ENCODE measurements at places on chromosomes 7 and 10.

DNA sequence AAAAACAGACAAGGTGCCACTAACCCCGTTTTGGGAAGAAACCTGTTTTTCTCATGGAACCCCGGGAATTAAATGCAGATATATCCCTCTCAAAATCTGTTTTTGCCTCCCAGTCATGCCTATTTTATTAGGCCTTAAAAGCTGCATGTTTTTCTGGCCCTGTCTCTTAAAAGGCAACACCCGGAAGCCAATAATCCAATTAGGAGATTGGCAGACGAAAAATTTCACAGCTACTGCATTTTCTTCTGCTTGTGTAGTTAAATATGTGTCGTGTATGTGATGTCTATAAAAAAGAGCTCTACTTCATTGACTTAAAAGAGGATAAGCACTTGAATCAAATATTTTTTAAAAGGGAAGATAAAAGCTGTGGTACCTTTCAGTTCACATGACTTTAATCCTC is 31.9 kb upstream of the OPTN start:
- DNase-seq = no peak

DNA sequence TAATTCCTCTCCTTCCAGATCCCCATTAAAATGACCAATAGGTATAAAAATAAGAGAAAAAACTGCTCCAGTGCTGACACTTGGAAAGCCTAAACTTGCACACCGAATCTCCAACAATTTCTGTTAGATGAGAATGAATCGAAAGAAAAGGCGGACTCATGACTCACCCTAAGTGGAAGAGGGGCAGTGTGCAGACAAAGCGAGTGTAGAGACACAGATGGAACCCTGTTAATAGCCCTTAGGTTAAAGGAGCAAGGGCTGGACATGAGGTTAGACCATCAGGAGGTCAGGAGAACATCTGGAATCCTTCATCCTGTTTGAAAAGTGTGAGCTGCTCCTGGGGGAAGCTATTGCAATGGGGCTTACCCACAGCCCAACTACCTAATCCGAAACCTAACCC is 103.4 kb upstream of the GLI3 start:
- no peak for DNase-seq

GRCh38 chr7:29866490-29866930 is 60.2 kb downstream of the WIPF3 start:
- DNase-seq = no peak

DNA sequence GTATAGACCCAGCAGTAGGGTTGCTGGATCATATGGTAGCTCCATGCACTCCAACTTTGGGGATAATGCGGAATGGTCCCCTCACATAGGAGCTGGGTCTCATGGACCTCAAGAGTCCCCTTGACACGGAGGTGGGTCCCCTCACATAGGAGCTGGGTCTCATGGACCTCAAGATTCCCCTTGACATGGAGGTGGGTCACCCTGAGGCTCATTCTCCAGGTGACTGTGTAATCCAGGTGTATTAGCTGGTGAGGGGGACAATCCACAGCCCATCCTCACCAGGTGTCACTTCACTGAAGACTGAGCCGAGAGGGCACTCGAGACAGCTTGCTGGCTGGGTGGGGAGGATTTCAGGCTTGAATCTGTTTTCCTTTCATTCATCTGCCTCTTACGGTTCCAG is 121.9 kb downstream of the PTPN20 start:
- DNase-seq = no peak

- no peak for DNase-seq
Measured at GRCh38 chr10:35986756-35987502, 344.8 kb upstream of the FZD8 start.

DNA sequence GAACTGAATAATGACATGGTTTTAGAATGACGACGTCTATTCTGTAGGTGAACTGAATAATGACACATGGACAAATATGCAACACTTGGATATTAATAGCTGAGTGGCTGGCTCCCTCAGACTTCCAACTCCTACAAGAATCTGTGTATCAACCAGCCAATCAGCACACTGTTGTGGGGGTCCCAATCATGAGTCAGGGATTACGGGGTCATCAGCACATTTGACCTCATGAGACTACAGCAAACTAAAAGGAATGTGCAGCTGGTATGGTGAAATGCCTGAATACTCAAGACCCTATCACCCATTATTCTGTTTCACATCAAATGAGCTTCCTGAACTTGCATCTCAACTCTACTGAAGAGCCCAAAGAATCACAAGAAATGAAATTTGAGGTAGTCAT is 192.5 kb downstream of the ANK3 start:
- DNase-seq = no peak

DNA sequence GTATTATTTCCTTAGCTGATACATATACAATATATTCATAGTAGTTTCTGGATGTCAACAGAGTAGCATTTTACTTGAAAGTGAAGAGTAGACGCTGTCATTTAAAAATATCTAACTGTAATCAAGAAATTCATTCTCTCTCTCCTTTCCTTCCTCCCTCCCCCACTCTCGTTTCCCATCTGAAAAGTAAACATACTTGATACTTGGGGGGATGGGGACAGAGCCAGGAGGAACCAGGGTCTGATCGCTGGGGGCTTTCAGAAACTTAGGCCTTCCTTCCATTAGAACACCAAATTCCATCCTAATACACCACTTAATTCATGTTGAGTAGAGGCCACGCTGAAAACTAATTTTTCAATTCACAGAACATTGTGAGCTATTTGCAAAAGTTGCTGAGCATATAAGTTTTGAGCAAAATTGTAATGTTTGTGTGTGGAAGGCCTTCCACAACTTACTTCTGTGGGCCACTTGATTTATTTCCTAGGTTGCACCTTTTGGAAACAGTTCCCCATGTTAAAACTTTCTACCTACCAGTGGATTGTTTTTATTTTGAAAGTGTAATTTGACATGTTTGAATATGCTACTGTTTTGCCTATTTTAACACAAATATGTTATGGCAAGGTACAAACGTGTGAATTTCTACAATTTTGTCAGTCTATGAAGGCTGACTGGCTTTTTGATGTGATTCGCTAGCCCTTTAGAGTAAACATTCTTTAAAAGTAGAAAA is 35.2 kb downstream of the CNPY1 start:
- DNase-seq = no peak

GRCh38 chr7:94303118-94303517 is 91.6 kb upstream of the COL1A2 start:
- no peak for DNase-seq

GRCh38 chr7:159034988-159035387 is 109.7 kb downstream of the VIPR2 start:
- no peak for DNase-seq

DNA sequence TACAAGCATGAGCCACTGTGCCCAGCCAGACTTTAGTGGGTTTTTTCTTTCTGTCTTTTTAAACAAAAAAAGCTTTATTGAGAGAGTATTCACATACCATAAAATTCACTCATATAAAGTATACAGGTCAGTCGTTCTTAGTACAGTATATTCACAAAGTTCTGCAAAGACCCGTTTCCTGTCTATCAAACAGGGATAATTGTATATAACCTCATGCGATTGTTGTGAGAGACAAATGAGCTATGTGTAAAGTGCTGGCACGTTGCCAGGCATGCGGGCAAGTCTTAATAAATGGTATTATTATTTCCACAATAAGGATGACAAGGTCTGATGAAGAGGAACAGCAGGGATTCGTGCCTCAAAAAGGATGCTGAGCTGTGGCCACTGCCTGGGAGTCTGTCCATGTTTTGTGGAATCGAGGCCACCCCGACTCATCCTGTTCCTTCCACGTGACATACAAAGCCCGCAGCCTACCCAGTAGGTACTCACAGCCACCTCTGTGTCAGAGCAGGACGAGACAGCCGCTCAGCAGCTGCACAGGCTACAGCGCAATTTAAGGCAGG is 51.6 kb downstream of the SMKR1 start:
- DNase-seq = no peak

- DNase-seq = no peak
Measured at GRCh38 chr7:30931161-30931928, 19.7 kb downstream of the AQP1 start.

DNA sequence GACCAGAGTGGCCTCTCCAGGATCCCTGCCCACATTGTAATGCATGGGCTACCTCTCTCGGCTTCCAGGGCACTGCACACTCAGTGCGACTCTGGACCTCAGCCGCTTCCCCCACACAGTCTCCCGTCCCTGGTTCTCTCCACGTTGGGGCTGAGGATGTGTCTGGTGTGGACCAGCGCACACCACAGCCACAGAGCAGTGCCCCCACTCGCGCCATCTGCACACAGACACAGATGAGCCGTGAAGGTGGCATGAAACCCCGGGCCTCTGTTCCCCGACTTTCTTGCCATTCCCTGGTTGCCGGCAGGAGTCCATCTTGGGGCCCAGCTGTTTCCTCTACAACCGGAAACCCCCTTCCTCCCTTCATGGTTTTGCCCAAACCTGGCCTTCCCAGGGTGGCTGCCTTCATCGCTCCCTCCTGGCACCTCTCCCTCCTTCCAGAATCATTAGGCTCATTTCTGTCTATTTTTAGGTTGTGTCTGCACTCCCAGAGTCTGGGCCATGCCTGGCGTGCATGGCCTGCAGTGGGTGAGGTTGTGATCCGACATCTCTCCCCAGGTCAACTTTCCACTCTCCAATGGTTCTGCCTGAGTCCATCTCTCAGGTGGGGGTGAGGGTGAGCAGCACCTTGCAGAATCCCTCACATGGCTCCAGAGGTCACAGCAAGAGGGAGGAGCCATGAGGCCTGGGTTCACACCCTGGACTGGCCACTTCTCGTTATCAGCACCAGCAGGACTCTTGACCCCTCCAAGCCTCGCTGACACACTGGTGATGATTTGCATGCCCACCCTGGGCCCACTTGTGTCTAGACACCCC is 10.1 kb downstream of the RASGEF1A start:
- no peak for DNase-seq

DNA sequence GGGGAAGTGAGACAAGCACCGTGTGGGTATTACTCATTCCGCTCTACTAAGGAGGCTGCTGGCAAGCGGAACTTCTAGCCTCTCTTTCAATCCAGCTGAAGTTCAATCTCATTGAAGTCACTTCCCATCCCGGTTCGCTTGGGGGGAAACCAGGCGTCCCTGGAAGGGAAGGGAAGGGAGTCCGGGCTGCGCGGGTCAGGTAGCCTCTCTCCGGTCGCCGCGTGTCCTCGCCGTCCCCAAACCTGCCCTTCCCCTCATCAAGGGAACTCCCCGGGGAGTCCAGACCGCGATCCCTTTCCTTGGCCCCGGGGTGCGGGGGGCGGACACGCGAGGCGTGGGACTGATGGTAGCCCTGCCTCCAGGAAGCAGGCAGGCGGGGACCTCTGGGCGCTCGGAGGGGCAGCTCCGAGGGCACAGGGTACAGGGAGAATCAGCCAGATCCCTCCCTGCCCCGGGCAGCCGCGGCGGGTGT is 598 bp upstream of the ZEB1 start:
- no peak for DNase-seq

- no peak for DNase-seq
Measured at GRCh38 chr7:36644625-36645422, 79.5 kb downstream of the AOAH start.

GRCh38 chr10:49313501-49314070 is 14.6 kb downstream of the C10orf71 start:
- no peak for DNase-seq

DNA sequence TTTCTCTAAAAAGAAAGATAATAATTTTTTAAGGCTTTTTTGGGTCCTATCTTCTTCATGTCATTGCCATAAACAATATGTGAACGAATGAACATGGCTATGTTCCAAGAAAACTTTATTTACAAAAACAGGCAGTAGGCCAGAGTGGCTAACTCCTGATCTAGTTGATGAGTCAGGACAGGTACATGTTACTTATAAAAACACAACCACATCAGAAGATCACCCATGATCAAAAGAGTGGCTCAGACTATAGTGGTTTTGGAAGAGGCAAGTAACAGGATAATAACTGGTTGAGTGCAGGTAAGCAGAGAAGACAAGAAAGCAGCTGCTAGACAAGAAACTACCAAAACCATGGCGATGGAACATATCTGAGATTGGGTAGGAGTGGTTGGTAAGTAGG is 468.7 kb downstream of the KCNMA1 start:
- no peak for DNase-seq

DNA sequence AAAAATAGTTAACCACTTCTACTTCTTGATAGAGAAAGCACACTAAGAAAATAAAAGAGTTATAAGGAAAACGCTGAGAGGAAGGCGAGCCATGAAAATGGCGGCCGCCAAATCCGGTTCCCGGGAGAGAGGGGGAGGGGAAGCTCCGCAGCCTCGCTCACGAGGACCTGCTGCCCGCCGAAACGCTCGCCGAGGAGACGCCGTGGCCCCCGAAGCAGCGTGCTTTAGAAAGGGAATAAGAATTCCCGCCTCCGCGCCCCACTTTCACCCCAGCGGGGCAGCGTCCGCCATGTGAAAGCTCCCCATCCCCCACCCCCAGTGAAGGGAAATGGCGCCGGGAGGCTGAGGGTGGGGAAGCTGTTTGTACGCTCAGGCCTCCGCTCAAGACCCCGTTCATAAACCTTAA is 505 bp downstream of the HNRNPA2B1 start:
- peak; percentile 55 for DNase-seq

DNA sequence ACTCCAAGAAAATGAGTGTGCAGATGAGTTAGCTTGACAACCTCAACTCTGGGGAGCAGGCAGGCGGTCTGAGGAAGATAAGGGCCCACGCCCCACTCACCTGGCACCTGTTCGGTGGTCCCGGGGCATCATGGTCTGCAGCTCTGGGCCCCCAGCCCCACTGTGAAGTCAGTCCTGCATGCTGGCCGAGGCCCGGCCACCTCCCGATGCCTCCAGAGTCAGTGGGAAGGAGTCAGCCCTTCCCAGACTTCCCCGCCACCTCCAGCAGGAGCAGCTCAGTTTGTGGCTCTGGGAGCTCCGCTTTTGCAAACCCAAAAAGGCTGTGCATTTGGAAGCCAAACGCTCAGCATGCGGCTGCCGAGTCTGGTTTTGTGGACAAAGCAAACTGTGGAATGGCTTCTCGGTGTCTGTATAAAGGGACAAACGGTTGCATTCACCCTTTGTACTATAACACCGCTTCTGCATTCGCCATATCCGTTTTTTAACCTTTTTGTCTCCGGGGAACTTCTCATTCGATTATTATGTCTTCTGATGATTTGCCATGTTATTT is 167.3 kb downstream of the CCDC3 start:
- no peak for DNase-seq

DNA sequence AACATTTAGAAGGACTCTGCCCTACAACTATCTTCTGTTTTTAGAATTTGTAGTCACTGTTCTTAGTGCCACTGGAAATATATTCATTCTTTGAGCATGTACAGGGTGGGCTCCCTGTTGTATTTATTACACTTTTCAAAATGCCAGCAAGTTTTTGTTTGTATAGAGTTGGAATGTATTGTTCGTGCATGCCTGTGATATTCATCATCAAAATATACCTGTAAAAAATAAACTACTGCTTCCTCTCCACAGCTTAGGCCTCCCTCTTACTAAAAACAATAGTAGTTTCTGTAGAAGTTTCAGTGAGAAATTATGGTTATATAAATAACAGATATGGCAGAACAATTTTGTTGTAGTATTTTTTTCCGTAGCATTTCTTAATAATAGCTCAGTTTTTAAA is 61.6 kb downstream of the NHLRC2 start:
- DNase-seq = no peak

GRCh38 chr7:915291-916218 is 38.9 kb downstream of the ADAP1 start:
- DNase-seq = no peak

GRCh38 chr7:95886501-95887090 is 114.2 kb downstream of the DYNC1I1 start:
- DNase-seq = no peak

GRCh38 chr7:134865001-134865845 is 85.8 kb downstream of the CALD1 start:
- peak; percentile 3 for DNase-seq

GRCh38 chr7:114530057-114530611 is 115.5 kb downstream of the FOXP2 start:
- no peak for DNase-seq

- no peak for DNase-seq
Measured at GRCh38 chr7:147912291-147912690, 678.3 kb upstream of the C7orf33 start.
